ENCODE measurements at places on chromosomes 4 and X.

- DNase-seq = no peak
Observed at GRCh38 chrX:137101273-137101990, 67.6 kb upstream of the GPR101 start.

GRCh38 chr4:159547645-159548308 is 444.9 kb downstream of the RAPGEF2 start:
- DNase-seq = no peak

- DNase-seq = peak; percentile 77
Observed at GRCh38 chr4:120025516-120025915, 41.1 kb downstream of the MAD2L1 start.

- DNase-seq = no peak
Observed at GRCh38 chr4:88702782-88703181, 5.2 kb upstream of the NAP1L5 start.

DNA sequence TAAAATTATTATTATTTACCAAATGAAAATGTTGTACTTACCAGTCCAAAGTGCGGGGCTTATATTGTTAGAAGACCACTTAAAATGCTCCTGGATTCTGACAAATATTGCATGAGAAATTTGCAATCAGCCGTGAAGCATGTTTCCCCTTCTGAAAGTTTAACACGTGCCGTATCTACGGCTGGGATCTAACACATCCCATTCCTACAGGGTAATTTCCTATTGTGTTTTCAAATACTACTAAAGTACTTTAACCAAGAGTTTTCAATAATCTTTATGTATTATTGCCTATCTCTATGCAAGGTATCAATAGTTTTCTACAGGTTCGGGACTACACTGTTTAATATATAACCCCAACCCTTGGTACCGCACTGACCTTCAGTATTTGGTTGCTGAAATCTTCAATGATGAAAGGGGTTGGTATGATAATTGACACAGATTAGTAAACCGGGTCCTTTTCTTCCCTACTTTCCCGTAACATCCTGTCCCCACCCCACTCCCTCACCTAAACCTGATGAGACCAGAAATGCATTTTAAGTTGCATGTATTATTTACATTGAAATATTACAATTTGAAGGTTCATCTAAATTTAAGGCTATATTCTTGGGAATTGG is 795 bp upstream of the BRWD3 start:
- peak; percentile 45 for DNase-seq

DNA sequence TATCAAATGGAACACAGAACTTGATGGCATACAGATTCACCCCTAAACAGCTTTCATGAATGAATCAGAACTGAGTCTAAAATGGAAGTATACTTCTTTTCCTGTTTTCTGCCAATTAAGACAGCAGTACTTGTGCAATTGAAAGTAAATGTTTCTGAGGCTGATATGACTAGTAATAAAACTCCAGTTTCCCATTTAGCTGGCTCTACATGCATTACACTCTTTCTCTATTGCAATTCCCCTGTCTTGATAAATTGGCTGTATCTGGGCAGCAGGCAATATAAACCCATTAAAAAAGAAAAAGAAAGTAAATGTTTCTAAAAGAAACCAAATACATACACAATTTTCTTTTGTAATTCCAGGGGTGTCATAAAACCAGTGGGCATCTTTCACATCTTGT is 4.6 kb downstream of the NOA1 start:
- DNase-seq = no peak

GRCh38 chrX:131862321-131862720 is 160.8 kb upstream of the STK26 start:
- no peak for DNase-seq

DNA sequence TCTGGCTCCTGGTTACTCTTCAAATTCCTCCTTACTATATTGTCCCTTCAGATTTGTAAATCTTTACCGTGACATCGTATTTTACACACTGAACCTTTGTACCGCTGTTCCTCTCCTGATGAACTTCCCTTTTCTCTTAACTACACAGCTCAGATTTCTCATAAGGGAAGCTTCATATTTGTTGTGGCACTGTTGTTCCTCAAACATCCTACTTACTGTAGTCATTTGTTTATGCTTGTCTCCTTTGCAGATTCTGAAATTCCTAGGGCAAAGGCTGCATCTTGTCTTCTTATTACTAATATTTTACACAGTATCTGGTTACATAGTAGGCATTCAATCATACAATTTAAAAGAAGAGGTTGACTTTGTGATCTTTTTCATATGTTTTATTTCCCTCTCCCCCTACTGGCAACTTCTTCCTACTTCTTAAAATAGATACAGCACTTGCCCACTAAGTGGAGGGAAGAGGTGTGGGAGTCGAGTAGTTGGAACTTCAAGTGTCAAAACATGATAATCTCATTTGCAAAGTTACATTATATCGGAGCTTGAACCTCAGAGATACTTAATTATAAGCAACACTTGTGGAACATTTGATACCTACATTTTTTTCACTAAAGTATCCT is 50.0 kb downstream of the TET2 start:
- DNase-seq = peak; percentile 29

DNA sequence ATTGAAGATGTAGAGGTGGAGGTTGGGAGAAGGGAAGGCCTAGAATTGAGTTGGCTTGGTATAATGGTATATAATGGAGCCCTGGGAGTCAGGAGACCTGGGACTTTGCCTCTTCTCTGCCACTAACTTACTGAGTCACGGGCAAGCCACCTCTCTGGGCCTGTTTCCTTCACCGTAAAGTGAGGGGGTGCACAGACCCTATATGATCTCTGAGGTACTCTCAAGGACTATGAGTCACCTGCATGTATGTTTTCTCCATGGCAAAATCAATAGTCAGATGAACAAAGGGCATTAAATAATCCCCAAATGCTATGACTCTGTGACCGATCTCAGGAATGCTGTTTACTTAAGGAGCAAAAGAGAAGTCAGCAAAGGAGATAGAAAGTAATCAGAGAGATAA is 5.1 kb downstream of the P2RY4 start:
- no peak for DNase-seq

DNA sequence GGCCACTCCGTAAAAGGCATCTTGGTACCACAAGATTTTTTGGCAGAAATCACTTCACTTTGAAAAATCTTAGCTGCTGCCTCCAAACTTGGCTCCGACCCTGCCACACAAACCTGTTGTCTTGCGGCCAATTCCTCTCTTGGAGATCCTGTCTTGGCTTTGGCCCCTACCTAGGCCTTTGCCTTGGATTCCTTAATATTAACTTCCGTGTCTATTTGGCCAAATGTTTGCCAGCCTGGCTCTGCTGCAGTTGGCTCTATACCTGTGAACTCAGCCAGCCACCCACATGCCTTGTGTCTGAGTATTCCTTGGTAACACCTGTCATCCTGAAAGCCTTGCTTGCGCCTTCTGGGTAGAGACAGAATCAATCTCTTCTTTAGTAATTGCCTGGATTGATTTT is 12.5 kb downstream of the GRXCR1 start:
- no peak for DNase-seq

GRCh38 chr4:78984593-78984992 is 45.4 kb upstream of the PAQR3 start:
- DNase-seq = no peak

- DNase-seq = peak; percentile 2
Observed at GRCh38 chrX:41720125-41720779, 3.7 kb upstream of the GPR82 start.

DNA sequence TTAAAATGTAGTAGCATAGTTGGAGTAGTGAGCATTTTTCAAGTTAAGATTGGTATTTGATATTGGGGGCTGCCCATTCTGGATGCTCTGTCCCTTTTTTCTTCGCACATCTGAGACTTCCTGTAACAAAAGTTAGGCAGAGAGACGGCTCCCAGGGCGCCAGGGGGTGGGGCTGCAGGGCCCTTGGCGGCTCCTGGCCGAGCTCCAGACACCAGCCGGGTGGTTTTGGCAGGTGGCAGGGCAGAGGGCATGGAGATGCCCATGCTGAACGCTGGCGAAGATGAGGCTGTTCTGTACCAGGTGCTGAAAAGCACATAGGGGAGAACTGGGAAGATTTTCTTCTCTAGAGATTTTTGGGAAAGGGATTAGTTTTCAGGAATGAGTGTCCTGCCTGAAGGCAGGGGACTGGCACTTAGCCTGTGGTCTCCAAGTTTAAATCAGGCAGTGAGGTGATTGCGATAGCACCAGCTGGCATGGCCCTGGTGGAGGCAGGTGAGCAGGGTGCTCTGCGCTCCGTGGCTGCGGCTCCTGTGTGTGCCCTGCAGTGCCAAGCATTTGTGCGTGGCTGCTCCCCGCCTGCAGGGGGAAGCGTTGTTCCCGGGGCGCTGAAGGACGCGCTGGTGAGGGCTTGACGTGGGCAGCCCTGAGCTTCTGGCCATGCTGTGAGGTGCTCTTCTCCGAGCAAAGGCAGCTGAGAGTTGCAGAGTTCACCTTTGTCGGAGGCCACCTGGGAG is 23.6 kb upstream of the HGFAC start:
- no peak for DNase-seq

- DNase-seq = no peak
Observed at GRCh38 chrX:42149281-42149680, 225.9 kb upstream of the CASK start.

- peak; percentile 56 for DNase-seq
Observed at GRCh38 chrX:56248492-56248891, 16.3 kb downstream of the KLF8 start.

GRCh38 chr4:110515676-110516075 is 39.7 kb downstream of the ENPEP start:
- DNase-seq = no peak

GRCh38 chr4:108852691-108853090 is 89.8 kb upstream of the ETNPPL start:
- DNase-seq = no peak

GRCh38 chr4:7518871-7519637 is 84.3 kb upstream of the PSAPL1 start:
- DNase-seq = no peak

Data from adipocyte (in vitro differentiated cells).